ENCODE measurements at places on chromosomes 3 and 15. TPM values are rescaled to one million over a fixed set of nuclear protein-coding genes. Genes with fewer than 3 reads are reported as not detected.
A peak's percentile ranks its signal among the peaks of the same experiment; 100 is the strongest.

GRCh38 chr3:100006570-100007271, 107.6 kb downstream of the FILIP1L start:
- no peak for DNase-seq

GRCh38 chr15:39344662-39345141, 236.2 kb upstream of the THBS1 start:
- no peak for DNase-seq

Gene PRSS50
- total RNA-seq = 0.29 TPM

DNA sequence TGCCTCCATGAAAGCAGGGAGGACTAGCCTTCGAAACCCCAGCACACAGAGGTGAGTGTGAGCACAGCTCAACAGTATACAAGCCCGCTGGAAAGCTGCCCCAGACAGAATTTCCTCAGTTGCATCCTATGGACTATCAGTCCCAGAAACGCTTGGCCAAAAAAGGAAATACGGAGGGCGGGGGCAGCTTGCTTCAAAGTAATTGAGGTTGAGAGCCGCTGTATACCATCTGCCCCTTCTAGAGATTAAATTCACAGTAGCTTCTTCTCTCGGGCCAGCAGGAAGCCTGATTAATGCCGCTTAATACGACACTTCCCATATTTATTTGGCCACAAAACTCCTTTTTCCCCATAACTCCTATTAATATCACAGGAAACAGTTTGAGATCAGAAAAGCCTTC, 88.7 kb downstream of the LIPC start:
- no peak for DNase-seq

DNA sequence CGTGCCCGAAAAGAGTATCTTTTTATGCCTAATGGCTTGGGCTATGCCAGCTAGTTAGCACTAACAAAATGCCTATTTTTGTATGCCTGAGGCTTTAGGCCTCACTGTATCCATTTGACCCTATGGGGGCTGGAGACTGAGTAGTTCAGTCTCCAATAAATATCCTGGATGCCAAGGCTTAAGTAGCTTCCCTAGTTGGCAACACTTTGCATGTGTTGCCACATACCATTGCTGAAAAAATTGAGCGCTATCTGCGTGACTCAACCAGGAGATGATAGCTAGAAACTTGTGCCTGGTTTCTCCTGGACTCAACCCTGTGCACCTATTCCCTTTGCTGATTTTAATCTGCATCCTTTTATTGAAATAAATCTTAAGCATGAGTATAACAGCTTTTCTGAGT, 58.4 kb upstream of the ATP2C1 start:
- no peak for DNase-seq

GRCh38 chr3:62259924-62260323, 113.4 kb downstream of the FEZF2 start:
- no peak for DNase-seq

GRCh38 chr3:18739099-18739433, 313.9 kb upstream of the SATB1 start:
- no peak for DNase-seq

- no peak for DNase-seq
Observed at GRCh38 chr3:174640932-174641331, 218.2 kb upstream of the NAALADL2 start.

GRCh38 chr3:196740481-196741248, 1.0 kb downstream of the PAK2 start:
- no peak for DNase-seq

DNA sequence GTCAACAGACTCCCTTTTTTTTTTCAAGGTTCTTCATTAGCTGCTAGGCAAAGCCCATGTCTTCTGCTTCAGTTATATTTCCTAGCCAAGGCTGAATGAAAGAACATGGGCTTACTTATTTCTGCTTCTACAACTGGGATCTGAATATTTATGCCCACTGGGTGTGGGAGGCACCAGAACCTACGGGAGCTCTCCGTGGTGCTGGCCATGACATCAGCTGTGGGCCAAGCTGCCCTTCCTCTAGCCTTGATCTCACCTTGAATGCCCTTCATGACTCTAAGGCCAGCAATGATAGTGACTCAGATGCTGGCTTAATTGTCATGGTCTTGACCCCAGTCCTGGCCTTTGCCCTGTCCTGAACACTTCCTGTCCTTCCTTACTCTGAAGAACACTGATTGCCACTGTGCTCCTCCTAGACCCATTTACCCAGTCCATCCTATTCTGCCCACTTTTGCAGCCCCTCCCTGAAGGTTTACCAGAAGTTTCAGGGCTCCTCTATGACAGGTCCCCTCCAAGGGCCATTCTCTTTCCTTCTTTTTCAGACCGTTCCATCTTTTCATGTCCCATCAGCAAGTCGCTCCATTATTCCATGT, 32.8 kb upstream of the PRR20G start:
- no peak for DNase-seq

Gene SCG3
- total RNA-seq = 0.14 TPM

DNA sequence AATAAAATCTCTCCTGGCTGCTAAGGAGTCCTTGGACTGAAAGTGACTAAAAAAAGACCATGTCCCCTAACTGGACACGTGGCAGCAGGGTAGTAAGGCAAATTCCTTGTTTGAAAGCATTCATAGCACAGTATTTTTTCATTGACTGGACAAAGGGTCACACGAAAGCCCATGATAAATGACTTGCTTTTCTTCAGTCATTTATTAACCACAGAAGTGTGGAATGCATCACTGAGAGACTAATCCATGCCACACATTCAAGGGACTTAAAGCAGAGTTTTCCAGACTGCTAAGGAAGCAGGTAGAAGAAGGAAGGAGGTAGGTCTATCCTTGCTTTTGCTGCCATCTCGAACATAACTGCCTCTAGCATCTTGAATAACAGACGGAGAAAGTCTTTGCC, 31.2 kb downstream of the CASR start:
- DNase-seq = peak; percentile 26

Gene CCDC71
- total RNA-seq = 46.6 TPM

DNA sequence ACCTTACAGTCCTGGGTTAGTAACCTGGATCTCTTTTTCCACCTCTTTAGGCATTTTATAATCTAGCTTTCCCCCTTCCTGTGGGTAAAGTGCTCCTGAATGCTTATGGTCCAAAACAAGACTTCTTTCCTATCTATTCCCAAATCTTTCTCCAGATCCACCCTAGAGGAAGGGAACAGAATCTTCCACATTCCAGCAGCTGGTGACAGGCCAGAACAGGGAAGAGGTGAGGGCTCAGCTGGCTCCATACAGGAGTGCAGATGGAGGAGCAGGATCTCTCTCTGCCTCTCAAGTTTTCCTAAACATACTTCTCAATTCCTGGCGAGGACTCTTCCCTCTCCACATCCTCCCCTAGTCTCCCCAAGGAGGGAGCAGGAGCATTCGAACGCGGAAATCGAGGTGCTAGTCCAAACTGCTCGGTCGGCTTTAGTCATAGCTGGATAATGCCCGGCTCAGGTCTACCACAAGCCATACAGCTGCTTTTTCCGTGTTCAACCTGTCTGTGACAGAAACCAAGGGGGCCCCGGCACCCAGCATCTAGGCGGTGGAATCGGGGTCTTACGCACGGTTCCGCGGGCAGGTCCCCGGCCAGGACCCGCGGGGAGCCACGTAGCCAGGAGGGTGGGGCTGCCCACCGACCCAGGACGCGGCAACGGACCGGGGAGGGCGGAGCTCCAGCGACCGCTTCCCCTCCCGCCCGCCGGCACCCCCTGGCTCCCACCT, 4.0 kb downstream of the RASSF1 start:
- no peak for DNase-seq

- DNase-seq = no peak
Observed at GRCh38 chr3:163508206-163508605, 1570.1 kb downstream of the SI start.

DNA sequence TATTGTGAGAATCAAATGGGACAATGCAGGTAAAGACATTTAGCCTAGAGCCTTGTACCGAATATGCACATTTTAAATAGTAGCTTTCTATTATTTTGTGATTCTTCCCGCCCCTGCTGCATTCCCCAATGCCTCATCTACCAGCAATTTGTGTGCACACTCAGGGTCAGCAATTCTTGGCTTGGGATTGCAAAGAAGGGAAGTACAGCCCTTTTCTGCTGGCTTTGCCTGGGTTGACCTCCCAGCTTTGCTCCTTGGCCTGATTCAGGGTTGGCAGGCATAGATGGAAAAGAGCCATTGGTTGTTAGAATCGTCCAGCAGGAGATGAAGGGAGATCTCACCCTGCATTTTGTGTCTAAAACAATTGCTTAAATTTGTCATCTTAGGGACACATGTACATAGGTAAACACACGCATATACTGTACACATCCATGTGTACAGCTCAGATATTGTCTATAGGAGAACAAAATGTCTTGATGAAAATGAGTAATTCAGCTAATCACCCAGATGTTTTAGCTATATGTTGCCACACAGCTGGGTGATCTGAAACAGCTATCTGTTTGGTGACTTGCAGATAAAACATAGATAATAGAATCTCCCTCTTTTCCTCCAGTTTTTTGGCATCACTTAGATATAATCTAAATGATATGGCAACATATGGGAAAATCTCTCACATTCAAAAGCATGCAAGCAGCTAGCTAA, 340.9 kb upstream of the TBL1XR1 start:
- DNase-seq = no peak

GRCh38 chr3:129983561-129983960, 9.0 kb downstream of the TRH start:
- no peak for DNase-seq

Gene FLNB
- 536 TPM for total RNA-seq

GRCh38 chr15:59247364-59247763, 40.7 kb downstream of the LDHAL6B start:
- peak; percentile 41 for DNase-seq

Gene SGO1
- total RNA-seq = 6.9 TPM

Gene GNAT1
- total RNA-seq = not detected

Gene WWTR1
- 50.4 TPM for total RNA-seq

DNA sequence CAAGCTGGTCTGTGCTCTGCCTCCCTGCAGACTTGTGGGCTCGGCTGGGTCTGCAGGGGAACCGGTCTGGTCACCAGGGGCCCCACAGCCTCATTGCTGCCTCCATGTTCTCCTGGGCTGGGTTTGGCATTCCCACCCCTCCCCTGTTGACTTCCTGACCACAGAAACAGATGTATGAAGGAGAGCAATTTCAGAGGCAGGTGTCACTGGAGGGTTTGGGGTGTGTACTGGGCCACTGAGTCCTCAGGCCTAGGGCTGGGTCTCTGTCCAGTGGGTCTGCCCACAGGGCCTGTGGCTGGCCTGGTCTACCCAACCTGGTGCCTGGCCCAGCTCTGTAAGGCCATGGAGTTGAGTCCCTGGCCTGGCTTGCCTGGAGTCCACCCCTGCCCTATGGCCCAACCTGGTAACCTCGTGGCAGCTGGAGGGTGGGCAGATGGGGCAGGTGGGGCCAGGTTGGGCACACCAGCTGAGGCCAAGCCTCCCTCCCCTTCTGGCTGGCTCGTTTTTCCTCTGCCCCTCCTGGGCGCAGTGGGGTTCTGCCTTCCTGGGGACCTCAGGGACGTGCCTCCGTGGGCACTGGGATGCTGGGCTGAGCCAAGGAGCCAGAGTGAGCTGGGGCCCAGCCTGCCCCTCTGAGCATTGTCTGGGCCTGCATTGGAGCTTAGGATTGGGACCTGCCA, 20.8 kb downstream of the PLXNA1 start:
- no peak for DNase-seq

Gene TOPBP1
- total RNA-seq = 27.0 TPM

DNA sequence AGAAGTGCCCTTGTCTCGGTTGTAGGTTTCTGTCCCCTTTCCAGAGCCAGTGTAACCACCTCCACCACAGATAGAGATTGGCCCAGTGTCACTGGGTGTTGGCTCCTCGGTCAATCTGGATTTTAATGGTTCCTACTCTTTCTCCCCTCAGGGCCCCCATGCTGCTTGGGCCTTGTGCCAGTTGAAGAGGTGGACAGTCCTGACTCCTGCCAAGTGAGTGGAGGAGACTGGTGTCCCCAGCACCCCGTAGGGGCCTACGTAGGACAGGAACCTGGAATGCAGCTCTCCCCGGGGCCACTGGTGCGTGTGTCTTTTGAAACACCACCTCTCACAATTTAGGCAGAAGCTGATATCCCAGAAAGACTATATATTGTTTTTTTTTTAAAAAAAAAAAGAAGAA, 75.2 kb downstream of the BOC start:
- DNase-seq = no peak

Gene B3GALNT1
- total RNA-seq = 29.0 TPM

Gene CPNE9
- total RNA-seq = 0.27 TPM

Gene SLC12A1
- not detected for total RNA-seq

- DNase-seq = no peak
Observed at GRCh38 chr3:67685499-67685898, 31.1 kb upstream of the SUCLG2 start.

DNA sequence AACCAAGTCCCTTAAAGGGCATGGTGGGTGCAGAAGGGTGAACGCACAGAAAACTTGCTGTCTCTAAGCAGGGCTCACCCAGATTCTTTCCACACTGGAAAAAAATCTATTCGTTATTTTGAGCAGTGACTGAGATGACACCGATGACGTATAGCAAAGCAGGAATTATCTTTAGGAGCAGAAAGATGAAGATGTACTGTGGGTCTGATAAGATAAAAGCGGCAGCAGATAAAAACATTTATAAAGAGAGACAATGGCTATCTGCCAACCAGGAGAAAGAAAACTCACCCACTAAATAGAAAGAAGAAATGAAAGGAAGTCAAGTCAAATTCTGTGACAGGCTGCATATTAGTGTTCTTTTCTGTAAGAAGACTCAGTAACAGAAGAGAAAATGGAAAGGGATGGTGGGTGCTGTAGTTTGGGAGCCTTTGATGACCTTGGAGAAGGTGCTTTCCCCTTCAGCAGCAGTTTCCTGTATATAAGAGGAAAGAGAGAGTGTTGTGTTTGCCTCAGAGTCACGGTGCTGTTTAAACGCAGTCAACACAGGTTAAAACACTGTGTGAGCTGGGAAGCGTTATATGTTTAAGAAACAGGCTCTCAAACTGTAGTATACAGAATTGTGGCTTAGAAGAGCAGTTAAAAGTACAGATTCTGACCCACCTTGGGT, 111.6 kb downstream of the AQP9 start:
- DNase-seq = no peak

- DNase-seq = no peak
Observed at GRCh38 chr3:86984271-86984670, 6.7 kb downstream of the VGLL3 start.

Gene GOLGA8G
- total RNA-seq = not detected

DNA sequence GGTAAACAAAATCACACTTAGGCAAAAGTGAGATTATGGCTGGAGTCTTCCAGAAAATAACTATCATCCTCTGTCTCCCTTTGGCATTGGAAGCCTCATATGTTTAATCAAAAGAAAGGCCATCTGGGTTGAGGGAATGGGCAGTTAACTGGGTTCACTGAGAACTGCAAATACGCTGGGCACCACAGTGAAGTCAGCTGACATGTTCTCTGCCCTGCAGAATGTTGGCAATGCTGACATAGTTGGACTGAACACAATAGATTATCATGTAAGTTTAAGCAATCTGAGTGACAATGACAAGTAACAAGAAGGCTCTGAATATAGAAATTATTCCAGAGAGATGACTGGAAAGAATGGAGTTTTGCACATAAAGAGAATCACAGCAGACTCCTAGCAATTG, 43.8 kb upstream of the SLC25A26 start:
- no peak for DNase-seq

Gene PROS1
- total RNA-seq = 14.1 TPM

- DNase-seq = no peak
Observed at GRCh38 chr3:15331606-15332404, 581 bp downstream of the SH3BP5 start.

GRCh38 chr3:195803289-195803908, 8.3 kb downstream of the MUC4 start:
- DNase-seq = no peak

Gene MANF
- total RNA-seq = 133 TPM

Gene IQCH
- total RNA-seq = 3.0 TPM

Gene MAGI1
- total RNA-seq = 15.4 TPM

Gene TBC1D5
- total RNA-seq = 100 TPM

GRCh38 chr15:84883466-84883865, 996 bp upstream of the SLC28A1 start:
- no peak for DNase-seq
